ENCODE measurements at places on chromosomes 3 and 15.
A peak's percentile ranks its signal among the peaks of the same experiment; 100 is the strongest.

DNA sequence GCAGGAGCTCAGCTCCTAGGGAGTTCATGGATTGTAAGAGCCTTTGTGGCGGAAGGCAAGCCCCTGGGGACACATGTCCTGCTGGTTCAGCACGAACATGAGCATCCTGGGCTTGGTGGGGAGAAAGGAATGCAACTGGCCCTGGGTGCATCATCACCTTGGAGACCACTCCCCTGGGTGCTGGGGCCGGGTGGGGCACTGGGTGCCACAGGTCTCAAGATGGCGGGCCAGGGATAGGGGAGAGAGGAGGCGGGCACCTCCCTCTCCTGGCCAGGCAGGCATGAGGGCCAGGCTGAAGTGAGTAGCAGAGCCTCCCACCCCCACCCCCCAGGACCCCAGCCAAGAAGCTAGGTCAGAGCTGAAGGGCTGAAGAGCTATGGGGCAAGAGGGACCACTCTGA, 768 bp downstream of the PCBP4 start:
- DNase-seq: no peak

- no peak for DNase-seq
Observed at GRCh38 chr3:140188285-140188684, 253.3 kb downstream of the CLSTN2 start.

DNA sequence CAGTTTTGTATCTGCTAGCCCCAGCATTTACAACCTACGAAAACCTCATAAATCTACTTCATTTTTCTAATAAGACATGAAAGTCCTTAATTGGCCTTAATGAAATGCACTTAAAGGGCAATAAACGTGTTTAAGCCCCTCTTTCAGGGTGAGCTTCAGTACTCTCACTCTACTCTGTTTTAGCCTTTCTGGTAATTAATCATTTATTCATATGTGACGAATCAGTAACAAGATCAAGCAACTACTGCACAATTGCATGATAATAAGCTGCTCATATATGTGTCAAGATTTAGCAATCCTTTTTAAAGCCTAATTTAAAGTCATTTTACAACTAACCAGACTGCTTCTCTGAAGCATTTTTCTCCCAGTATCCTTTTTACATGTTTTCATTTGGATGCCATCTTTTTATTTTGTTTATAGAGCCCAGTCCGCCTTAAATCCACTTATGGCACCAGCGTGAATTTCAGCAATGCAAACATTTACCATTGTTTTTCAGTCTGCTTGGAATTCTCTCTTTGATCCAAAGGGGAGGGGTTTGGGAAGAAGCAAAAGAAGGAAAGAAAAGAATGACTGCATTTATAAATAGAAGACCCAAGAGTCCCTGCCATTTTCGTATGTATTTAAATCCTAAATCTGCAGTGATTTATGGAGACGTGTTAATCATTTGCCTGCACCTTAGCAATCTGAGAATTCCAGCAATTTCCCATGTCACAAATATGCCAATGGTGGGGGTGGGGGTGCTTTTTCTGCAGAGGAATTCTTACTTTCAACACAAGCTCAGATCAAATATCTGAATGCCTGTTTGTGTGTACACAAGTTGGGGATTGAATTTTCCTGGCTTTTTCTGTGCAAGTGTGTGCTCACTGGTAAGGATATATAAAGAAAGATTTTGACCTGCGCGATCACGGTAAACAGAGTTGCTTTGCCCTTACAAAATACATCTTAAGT, 230.8 kb upstream of the TBC1D5 start:
- no peak for DNase-seq

- DNase-seq: no peak
Observed at GRCh38 chr3:78894787-78895186, 873.0 kb downstream of the ROBO1 start.

DNA sequence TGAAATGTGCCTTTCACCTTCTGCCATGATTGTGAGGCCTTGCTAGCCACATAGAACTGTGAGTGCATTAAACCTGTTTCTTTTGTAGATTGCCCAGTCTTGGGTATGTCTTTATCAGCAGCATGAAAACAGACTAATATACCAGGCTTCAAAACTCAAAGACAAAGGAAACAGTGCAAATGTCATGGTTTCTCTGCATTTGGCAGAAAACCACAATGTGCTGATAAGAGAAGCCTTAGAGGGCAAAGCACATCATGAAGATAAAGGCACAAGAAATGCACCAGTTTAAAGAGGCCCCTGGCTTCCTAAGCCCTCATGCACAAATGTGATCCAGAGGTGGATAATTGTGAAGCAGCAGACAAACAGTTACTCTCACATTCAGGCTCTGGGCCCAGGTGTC, 259.2 kb downstream of the CPNE4 start:
- DNase-seq: no peak

GRCh38 chr15:39365161-39365560, 215.7 kb upstream of the THBS1 start:
- DNase-seq: no peak

DNA sequence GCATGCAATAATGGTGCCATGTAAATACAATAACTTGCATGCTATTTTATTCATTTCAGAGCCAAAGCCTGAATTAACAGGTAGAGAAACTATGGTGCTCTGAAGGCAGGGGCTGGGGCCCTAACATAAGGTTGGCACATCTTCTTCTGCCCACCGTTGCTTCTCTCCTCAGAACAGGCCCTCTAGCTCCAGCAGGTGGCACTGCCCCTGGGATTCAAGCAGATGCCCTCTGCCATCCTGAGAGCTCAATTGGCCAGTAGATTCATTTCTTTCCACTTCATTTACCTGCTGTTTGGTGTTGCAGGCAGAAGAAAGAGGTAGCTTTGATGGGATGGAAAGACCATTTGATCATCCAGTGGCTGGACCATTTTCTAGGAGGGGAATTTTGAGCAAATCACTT, 130.5 kb downstream of the FOXB1 start:
- no peak for DNase-seq

- peak; percentile 81 for DNase-seq
Observed at GRCh38 chr3:16085884-16086608, 88.4 kb upstream of the GALNT15 start.

GRCh38 chr3:69016901-69017300, 3.4 kb upstream of the EOGT start:
- DNase-seq: no peak

GRCh38 chr15:62994975-62995681, 47.4 kb upstream of the TPM1 start:
- DNase-seq: peak; percentile 58

DNA sequence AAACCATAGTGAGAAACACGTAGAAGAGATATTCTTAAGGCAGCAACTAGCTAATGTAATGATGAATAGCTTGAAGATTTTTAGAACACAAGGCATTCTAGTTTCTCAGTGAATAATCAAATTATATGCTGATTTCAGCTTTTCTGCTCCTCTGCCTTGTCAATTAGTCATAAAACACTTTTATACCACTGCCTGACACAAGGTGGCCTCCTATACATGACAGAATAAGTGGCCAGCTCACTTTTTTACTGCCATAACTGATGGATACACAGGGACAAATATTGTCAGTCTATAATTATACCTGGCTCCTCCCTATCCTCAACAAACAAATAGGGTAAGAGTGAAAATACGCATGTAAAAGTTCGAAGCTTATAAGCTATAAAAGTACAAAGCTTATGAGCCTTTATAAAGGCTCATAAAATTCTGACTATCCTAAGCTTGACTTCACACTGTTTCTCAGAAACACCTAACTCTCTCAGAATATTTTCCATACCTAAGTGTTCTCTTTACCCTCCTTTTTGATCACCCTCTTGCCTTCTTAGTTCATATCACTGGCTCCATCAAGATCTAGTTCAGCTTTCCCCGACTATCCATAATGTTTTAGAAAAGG, 81.6 kb downstream of the HERC1 start:
- peak; percentile 82 for DNase-seq

DNA sequence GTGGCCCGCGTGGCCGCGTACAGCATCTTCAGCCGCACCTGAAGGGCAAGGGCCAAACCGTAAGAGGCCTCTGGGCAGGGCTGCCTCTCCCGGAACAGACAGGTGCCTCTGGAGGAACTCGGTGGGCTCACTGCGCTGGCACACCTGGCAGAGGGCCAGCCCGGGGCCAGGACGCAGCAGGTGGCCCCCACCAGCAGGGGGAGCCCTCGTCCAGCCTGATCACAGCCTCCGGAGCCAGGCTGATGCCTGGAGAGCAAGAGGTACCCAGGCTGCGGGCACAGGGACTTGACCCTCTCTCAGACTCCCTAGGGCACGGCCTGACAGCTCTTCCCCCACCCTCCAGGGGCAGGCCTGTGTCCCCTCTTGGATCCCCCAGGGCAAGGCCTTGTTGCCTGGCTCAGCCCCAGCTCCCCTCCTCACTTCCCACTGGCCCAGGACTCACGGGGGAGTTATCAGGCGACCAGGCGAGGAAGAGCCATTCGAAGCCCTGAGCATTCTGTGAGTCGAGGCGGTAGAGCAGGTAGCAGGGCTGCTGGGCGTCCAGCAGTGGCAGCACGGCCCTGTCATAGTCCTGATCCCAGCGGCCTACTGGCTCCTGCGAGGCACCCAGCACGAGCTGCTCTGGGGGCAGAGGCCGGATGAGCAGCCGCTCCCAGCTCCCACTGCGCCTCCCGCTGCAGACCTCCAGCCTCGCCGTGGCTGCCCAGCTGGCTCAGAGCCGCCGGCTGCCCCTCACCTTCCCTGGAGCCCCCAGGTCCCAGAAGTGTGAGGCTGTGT, 6.2 kb upstream of the TLR9 start:
- peak; percentile 49 for DNase-seq

DNA sequence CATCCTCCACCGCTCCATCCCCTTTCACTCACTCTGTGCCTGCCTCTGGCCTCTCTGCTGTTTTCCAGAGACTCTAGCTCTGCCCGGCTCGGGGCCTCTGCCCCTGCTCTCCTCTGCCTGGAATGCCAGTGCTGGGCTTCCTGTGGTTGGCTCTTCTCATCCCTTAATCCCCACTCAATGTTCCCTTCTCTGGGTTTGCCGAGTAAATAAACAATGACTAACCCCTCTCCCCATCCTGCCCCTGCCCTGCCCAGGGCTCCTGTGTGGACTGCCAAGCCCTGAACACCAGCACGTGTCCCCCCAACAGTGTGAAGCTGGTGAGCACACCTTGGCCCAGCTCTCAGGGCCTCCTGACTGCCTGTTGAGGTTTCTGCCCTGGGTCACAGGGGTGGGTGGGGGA, 12.2 kb downstream of the STAB1 start:
- DNase-seq: peak; percentile 28

DNA sequence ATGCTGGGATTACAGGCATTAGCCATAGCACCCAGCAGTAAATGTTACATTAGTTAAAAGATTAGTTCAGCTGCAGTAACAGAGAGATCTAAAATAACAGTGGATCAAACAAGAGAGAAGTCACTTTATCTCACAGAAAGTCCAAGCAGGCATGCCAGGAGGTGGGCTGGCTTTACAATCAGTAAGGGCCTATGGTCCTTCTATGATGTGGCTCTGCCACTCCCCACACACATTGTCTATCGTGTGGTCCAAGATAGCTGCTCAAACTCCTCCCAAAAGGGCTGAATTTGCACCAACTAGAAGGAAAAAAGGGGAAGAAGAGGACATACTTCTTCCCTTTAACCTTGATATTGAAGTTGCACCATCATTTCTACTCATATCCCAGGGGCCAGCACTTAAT, 4.6 kb upstream of the RUVBL1 start:
- DNase-seq: no peak

DNA sequence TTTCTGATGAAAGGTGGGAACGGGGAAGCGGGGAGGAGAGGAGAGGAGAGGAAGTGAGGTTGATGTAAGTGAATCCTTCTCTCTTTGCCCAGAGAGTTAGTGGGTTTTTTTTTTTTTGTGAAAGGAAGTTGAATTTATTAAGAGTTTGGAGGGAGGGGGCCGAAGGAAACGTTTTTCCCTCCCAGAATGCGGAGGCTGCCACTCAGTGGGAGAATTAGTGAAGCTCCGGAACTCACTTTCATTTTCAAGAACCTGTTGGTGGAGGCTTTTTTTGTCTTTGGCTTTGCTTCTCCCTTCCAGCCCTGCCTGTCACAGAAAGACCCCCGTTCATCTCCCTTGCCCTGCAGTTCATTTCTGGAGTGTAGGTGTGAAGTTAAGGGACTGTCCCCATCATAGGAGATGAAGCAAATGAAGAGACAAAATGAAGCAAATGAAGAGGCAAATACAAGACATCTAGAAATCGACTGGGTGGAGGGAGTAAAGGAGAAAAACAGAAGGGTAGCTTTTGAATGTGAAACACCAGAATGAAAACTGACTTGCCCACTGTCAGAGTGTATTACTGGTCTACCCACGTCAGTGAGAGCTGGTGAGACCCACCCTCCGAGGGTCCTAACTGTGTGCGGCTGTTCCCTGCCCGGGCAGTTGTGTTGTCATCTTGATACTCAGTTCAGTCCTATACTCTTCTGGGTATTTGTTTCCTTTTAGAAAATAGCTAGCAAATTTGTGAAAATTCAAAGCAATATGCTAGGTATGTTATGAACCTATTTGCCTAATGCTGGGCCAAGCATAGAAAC, 91.5 kb downstream of the ITPR1 start:
- peak; percentile 36 for DNase-seq

DNA sequence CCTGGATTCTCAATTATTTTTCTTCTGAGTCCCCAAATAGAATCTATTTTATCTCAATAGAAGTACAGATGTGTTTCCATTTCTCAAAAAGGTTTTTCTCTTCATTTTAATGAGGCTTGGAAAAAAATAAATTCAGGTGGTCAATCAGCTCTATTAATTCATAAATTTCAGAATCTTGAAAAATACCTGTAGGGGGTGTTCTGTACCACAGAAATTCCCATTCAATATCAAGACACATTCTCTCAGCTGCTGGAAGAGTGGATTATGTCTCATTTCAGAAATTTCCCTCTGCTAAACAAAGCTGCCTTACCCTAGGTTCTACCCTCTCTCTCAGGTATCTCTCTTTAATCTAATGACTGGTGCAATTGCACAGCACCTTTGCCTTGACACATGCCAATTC, 1121.2 kb downstream of the SI start:
- no peak for DNase-seq

GRCh38 chr3:99869621-99870020, 52.0 kb downstream of the CMSS1 start:
- peak; percentile 87 for DNase-seq

DNA sequence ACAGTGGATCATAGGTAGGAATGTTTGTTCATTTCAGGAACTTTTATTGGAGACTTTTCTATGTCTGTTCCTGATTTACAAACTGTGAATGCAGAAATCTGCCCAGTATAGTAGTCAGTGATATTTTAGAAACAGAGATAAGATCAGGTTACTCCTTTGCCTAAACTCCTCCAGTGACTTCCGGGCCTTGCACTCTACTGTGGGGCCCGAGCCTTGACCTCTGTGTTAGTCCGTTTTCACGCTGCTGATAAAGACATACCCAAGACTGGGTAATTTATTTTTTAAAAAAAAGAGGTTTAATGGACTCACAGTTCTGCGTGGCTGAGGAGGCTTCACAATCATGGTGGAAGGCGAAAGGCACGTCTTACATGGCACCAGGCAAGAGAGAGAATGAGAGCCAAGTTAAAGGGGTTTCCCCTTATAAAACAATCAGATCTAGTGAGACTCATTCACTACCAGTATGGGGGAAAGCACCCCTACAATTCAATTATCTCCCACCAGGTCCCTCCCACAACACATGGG, 127.1 kb downstream of the DNAJB8 start:
- no peak for DNase-seq

GRCh38 chr15:58247855-58248842, 110.0 kb downstream of the AQP9 start:
- DNase-seq: no peak

GRCh38 chr3:55406696-55407425, 80.2 kb downstream of the WNT5A start:
- DNase-seq: no peak

- no peak for DNase-seq
Observed at GRCh38 chr3:47378869-47379268, 2.0 kb upstream of the PTPN23 start.

GRCh38 chr3:32502946-32503286, 264 bp upstream of the CMTM6 start:
- DNase-seq: no peak

GRCh38 chr3:3771567-3771966, 27.7 kb upstream of the LRRN1 start:
- DNase-seq: no peak

All from choroid plexus epithelial cell (primary cell).